ENCODE measurements at places on chromosomes 6 and 20.

DNA sequence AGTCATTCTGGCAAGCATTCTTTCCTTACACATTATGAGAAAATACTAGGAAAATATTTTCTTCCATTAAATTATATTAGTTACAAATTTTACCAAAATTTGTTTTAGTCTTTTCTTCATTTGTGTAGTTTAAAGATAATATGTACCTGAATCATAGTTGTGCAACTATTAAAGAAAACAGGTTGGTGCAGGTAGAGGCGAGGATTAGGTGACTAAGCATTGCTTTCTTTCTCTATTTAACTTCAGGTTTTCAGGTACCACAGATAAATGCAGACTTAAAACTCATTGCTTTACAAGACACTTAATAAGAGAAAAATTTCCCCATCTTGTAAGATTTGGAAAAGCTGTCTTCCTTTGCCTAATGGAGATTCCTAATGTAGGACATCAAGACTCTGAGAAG is 1175.5 kb upstream of the ADGRB3 start:
- DNase-seq: no peak

GRCh38 chr20:61322151-61322865 is 70.2 kb downstream of the CDH4 start:
- no peak for DNase-seq

GRCh38 chr20:4813076-4813862 is 91.6 kb downstream of the PRND start:
- no peak for DNase-seq

- no peak for DNase-seq
Measured at GRCh38 chr20:58839474-58839874, 11.2 kb downstream of the GNAS-AS1 start.

GRCh38 chr6:27238010-27238983 is 9.2 kb upstream of the PRSS16 start:
- DNase-seq: no peak

- no peak for DNase-seq
Measured at GRCh38 chr6:43970068-43970912, 157.0 kb downstream of the MRPL14 start.

GRCh38 chr6:49051281-49051680 is 411.8 kb downstream of the MMUT start:
- no peak for DNase-seq

- no peak for DNase-seq
Measured at GRCh38 chr6:99579781-99580180, 11.3 kb upstream of the CCNC start.

- no peak for DNase-seq
Measured at GRCh38 chr6:104711371-104711770, 148.3 kb downstream of the HACE1 start.

- DNase-seq: peak; percentile 15
Measured at GRCh38 chr6:155223646-155224451, 40.0 kb upstream of the CLDN20 start.

DNA sequence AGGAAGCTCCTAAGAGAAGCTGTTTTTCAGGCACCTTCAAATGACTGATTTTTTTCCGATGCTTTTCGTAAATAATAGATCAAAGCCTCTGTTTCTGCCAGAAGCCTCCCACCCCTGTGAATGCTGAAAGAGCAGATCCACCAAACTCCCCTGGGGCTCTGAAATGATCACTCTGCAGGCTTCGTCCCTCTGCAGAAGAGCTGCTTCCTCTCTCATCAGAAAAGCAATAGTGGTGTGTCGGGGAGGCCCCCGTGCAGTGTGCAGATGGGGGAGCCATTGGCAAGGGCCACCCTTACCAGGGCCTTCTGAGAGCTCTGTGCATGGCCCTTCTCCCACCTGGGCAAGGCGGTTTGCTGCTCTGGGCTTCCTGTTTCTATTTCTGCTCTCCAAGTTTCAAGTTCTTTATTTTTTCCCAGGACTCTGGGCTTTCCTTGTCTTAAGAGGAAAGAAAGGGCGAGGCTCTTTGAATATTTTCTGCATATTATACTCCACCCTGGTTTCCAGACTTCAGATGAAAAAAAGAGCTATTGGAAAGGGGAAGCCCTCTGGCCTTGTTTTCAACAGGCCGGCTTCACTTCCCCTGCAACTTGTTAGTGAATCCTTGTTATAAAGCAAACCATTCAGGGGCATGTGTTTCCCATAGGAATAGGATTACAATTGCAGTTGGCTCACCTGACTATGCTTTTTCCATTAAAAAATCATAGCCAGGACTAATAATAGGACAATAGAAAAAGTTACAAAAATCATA is 155.2 kb downstream of the TTLL2 start:
- DNase-seq: no peak

GRCh38 chr20:44123251-44123650 is 63.7 kb downstream of the JPH2 start:
- DNase-seq: no peak
